ENCODE measurements at places on chromosomes 7 and 10.

GRCh38 chr7:18623389-18623788 lies 127.8 kb downstream of the HDAC9 start:
- DNase-seq = no peak

DNA sequence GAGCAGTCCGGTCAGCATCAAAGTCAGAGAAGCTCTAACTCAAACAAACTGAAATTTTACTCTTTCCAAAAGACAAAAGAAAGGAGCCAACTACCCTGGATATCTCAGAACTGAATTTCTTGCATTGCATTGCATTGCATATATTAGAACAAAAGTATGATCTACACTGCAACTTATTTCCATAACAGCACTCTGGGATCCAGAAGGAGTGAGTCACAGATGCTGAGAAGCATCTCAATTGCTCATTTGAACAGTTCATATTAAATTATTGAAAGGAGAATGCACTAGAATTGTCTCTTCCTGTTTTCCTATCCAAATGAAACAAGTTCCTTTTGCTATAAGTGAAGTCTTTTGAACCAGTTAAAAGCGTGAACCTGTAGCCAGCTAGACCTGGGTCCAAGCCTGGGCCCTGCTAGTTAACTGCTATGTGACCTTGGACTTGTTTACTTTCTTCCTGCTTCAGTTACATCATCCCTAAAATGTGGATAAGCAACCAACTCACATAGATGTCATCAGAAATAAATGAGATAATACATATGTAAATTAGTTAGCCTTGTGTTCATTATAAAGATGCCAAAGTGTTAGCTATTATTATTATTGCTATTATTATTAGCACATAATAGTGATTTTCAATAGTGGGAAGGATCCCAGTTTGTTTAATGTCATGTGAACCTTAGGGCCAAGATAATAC lies 184.1 kb downstream of the CREB5 start:
- DNase-seq = no peak

DNA sequence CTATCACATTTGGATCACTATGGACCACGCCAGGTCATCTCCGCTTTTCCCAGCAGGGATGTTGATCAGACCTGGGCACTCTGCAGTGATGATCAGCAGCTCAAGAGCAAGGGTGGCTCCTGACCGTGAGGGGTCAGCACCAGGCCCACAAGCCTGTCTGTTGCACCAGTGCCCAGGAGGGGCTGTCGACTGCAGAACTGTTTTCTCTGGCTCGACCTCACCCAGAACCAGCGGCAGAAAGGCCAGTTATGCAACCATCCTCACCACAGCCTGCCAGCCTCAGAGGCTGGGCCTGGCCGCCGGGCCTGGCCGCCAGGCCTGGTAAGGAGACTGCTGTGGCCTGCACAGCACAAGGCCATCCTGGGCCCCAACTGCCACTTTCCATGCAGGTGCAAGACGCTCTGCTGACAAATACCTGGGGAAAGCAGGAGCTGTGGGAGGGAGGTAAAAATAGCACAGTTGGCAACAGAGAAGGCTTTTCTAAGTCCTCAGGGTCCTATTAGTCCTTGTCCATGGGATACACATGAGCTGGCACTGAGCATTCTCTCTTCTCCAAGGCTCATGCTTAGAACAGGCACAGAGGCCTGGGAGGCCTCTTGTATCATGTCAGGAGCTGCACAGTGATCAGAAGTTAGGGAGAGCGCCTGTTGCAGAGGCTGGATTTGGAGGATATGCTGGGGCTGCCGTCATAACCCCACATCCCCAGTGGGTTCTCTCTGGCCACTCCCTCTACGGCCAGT lies 17.5 kb downstream of the KCNMA1 start:
- no peak for DNase-seq

DNA sequence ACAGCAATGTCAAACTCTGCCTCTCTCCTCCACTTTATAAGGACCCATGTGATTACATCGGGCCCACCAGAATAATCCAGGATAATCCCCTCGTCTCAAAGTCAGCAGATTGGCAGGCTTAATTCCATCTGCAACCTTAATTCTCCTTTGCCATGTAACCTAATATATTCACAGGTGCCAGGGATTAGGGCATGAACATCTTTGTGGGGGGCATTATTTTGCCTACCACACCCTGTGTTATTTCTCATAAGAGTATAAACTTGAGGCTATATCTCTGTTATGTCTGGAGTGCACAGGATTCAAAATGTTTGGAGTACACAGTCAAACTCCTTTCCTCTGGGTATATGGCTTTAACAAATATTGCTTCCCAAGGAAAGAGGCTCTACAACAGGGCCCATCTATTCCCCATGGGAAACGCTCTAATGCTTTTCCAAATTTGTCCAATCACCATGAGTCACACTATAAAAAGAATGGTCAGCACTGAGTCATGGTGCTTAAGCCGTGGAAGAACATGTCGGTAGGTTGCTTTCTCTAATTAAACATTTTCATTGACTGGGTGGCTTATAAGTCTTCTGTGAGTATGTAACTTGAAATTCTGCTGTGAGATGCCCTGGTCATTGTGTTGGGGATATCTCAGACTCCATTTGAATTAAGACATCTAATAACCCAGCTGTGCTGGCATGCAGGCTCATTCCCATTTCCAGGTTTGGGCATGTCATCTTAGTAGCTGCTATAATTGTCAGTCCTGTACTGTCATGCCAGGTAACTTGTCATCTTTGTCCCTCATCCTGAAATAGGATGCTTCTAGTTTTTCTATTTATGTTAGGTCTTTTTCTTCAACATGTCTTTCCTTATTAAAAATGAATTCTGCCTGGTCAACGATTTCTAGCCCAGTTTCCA lies 11.5 kb upstream of the AKR1B10 start:
- DNase-seq = no peak

DNA sequence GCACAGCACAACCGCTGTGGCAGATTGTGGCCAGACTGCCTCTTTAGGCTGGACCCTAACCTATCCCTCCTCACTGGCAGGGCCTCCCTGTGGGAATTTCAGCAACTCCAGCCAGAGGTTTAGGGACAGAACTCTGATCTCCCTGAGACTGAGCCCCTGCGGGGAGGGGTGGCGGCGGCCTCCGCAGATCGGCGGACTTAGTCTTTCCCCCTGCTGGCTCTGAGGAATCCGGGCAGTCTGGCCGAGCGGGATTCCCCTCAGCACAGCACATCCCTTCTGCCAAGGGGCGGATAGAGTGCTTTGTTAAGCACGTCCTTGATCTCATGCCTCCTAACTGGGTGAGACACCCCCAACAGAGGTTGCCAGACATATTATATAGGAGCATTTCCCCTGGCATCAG lies 224.2 kb upstream of the NPY start:
- no peak for DNase-seq

DNA sequence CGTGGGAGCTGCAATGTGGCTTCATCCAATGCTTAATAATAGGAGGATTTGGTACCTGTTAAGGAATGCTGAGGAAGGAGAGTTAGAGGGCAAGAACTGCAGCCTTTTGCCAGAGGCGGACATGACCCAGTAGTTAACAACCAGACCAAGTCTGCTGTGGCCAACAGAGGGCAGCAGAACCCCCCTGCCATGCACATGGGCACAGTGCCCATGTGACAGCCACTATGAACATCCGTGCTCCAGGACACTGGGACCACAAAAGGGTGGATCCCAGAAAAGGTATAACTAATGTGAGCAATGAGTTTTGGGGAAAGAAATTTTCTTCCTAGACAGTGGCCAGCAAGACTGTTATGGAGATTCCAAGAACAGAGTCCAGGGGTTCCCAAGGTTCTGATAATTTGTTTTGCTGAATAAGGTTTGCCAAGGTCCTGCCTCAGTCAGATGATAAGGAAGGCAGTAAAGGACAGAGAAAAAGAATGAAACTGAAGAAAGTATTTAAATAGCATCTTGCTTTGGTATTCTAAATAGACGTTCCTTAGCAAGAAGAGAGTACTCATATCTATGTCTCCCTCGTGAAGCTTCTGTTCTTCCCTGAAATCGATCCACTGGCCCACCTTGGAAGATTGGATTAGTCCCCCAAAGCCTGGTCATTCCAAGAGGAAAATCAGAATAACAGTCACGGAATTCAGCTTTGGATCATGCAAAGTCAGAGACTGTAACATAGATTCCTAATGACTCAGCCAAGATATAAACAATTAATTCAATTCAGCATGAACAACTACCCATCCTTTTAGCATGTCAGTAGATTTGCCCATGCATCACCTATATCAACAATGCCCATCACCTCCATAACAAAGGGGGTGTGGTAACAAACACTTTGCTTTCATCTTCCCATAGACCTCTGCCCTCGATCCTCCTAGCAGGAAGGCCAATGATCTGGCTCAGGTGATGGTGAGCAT lies 56.0 kb downstream of the LGI1 start:
- peak; percentile 55 for DNase-seq

GRCh38 chr7:87058744-87059524 lies 520 bp downstream of the ELAPOR2 start:
- no peak for DNase-seq

- DNase-seq = no peak
These were observed 565.5 kb downstream of the GALNT17 start for GRCh38 chr7:71697400-71697799.

- peak; percentile 79 for DNase-seq
These were observed 3.4 kb downstream of the KLF6 start for GRCh38 chr10:3781468-3782145.

- DNase-seq = no peak
These were observed 182.8 kb upstream of the CDCA7L start for GRCh38 chr7:22128528-22128920.

DNA sequence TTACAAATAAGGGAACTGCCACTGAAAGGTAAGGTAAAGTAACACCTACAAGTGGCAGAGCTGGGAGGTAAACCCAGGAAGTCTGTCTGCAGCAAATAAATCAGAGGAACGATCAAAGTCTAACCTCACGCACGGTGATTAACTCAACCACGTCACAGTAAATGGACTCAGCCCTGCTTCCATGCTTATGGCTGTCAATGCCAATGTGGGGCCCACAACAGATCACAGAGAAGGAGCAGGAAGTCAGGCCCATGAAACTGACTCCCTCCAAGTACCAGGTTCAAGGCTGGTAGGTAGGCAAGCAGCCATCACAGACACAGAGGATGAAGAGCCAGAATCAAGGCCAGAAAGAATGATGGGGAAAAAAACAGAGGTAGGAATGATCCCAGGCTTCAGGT lies 38.0 kb upstream of the ACSL5 start:
- no peak for DNase-seq

GRCh38 chr10:5887029-5887428 lies 2.7 kb downstream of the ANKRD16 start:
- no peak for DNase-seq

- peak; percentile 26 for DNase-seq
These were observed 284.5 kb upstream of the SEMA3D start for GRCh38 chr7:85471307-85471706.
